Inflammatory macrophage treated with lipopolysaccharide for 4 hours (primary cell): ENCODE measurements at places on chromosomes 1 and 21.

DNA sequence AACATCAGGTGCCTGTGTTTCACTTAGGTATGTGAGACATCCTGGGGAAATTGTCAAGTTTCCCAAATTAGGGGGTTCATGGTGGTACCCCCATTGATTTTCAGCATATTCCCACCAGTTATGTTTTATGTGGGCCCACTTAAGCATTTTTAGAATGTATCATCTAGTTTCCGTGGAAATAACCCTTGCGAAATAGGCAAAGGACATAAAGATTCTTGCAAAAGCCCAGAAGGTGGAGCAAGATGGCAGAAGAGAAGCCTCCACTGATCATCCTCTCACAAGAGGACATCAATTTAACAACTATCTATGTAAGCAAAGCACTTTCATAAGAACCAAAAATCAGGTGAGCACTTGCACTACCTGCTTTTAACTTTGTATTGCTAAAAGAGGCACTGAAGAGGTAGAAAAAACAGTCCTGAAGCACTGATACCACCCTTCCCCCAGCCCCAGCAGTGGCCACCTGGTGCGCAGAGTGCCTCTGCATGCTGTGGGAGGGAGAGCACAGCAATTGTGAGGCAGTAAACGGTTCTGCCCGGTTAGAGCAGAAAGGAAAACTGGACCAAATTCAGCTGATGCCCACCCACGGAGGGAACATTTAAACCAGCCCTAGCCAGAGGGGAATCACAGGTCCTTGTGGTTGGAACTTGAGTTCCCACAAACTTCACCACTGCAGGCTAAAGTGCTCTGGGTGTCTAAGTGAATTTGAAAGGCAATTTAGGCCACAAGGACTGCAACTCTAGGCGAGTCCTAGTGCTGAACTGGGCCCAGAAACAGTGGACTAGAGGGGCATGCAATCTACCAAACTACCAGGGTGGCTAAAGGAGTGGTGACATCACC is 23.2 kb downstream of the MCOLN2 start:
- DNase-seq = peak; percentile 79

GRCh38 chr1:45097944-45098343 is 85.9 kb downstream of the UROD start:
- DNase-seq = no peak

DNA sequence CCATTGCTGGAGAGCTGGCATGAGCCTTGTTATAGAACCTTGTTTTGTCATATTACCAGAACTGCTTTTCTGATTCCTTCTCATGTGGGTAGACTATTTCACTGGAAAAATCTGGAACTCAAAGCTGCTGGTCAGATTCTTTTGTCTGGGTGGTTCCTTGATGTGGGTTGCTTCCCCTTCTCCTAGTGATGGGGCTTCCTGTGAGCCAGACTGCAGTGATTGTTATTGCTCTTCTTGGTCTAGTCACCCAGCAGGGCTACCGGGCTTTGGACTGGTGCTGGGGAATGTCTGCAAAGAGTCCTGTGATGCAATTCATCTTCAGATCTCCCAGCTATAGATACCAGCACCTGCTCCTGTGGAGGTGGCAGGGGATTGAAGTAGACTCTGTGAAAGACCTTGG is 59.4 kb downstream of the GPR137B start:
- peak; percentile 39 for DNase-seq

GRCh38 chr1:39127513-39127912 is 77.0 kb upstream of the MACF1 start:
- DNase-seq = peak; percentile 68

- DNase-seq = no peak
Measured at GRCh38 chr1:116439701-116440100, 66.7 kb downstream of the ATP1A1 start.
